NCI-H1930 (cell line): ENCODE measurements at places on chromosomes 7 and 10.

DNA sequence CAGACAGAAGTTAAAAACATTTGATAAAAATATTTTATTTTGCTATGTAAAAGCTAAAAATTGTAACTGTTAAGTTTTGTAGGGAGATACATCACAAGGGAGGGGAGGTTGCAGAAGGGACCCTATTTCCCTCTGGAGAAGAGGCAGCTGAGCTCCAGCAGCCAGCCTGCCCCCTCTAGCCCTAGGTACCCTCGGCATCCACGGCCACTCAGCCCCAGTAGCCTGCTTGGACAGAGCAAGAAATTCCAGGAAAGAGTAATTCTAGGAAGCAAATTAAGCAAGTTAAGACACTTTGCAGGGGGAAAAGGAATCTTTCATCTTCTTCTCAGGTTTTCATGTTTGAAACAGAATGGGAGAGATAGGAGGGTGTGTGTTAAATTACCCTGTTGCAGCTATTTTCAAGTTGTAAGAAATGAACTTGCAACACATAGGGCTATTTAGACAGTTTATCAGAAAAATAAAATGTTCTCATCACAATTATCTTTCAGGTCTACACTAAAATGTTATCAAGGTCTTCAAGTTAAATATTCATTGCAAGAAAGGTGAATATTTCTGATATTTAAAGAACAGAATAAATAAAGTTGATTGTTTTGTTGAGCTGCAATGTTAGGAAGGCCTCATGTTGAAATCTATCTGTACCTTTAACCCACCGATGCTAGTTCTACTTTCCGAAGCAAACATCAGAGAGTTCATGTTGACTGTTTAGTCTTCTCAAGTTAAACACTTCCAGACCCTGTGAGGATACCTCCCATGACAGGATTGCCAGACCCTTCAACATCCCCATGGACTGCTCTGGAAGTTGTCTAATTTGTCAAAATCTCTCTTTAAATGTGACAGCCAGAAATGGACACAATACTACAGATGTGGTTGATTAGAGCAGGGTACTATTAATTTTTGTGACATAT lies 5.5 kb downstream of the SGCE start:
- DNase-seq: no peak

- DNase-seq: no peak
These were observed 75.9 kb upstream of the KMT2C start for GRCh38 chr7:152511736-152512135.

GRCh38 chr10:88986549-88987242 lies 3.9 kb upstream of the FAS start:
- no peak for DNase-seq

DNA sequence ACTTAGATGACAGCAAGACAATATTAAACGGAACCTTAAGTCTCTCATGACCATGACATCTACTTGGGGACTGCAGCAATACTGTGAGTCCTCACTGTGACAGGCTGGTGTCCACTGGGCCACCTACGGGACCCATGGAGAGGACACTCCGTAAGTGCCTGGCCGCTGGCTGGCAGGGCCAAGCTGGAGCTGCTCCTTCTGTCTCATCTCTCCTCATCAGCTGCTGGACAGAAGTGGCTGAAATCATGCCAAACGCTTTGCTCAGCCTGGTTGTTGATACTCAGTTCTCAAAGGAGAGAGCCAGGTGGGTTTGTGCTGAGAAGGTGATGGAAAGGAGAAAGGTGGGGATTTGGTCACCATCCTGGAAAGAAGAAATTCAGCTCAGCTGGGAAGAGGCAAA lies 33.3 kb downstream of the AFAP1L2 start:
- DNase-seq: no peak

DNA sequence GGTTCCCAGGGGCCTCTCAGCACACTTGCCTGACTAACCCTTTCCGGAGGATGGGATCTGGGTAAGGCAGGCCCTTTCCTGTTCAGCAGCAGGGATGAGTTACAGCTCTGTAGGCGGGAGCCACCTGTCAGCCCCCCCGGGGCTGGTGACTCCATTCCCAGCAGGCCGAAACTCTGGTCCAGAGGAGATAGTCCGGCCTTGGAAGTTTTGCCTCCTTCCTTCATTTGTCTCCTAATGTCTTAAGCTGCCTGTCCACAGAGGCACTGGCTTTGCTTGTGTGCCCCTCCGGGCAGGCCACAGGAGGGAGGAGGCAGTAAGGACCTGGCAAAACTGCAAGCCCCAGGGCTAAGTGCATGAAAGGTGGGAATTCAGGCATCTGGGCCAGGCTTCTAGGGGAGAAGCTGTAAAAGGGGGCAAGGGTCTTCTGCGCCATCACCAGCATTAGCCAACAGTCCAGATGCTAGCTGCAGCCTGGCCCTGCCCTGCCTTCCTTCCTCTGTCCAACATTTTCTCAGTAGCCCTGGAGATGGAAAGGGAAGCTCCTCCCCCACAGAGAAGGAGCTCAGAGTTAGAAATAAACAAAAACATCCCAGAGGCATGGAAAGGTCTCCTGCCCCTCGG lies 1.2 kb downstream of the ADIRF start:
- DNase-seq: no peak

- DNase-seq: no peak
These were observed 101.6 kb downstream of the ABLIM1 start for GRCh38 chr10:114556236-114557122.

- DNase-seq: no peak
These were observed 233.1 kb downstream of the SEMA3E start for GRCh38 chr7:83415840-83416239.

DNA sequence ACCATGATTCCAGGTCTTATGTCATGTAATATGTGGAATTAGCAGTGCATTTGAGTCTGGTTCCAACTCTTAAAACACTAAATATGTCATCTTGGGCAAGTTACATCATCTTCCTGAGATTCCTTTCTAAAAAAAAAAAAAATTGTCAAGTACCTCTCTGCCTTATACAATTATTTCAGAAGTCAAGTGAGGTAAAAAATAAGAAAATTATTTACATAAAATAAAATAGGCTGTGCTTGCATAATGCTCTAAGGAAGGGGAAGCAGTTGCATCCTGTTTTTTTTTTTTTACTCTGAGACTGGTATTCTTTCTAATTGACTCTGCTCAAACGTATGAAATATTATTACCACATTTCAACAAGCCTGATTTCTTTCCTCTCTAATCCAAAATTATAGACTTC lies 55.1 kb upstream of the SEMA3A start:
- no peak for DNase-seq

DNA sequence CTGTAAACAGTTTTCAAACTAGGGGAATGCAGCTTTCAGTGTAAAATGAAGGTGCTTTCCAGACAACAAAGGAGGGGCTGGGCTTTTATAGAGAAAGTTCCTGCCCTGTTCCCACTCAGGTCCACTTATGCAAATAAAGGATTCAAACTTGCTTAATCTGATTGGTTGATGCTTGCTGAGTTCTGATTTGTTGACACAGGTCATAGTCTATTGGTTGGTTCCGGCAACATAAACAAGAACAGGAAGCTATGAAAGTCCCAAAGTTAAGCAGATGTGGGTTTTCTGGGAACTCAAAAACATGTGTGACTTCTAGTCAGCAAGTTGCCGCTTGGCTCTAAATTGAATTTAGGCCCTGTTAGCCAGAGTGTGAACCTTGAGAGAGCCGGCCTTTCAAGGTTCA lies 194.2 kb upstream of the SVIL start:
- DNase-seq: no peak

DNA sequence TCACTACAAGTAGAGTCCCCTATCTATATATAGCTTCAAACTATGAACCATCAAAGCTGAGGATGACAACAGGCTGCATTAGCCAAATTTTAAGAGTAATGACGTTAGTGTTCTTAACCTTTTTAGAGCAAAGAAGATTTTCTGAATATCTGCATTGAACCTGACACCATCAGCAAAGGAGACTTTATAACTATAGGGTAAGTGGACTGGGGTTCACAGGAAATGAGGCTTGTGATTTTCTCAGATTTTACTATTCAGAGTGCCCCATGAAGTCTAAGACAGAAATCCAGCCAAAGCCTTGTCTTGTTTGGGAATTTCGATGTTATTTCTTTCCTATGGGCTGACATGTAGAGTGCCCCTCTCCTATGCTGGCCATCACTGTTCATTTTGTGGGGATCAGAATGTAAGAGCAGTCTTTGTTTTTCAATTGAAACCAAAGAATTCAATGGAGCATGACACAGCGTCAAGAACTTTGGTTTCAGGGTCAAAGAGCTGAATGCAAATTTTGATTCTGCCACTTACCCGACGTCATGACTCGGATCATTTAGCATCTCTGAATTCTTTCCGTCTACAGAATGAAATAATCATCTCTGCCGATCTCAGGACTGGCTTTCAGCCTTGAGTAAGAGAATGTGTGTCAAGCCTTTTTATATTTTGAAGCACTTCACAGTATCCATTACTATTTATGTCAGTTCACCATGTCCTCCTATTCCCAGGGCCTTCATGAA lies 52.7 kb downstream of the DENND11 start:
- no peak for DNase-seq
